ENCODE measurements at places on chromosomes 7 and 10. TPM values are rescaled to one million over a fixed set of nuclear protein-coding genes. Genes with fewer than 3 reads are reported as not detected.

DNA sequence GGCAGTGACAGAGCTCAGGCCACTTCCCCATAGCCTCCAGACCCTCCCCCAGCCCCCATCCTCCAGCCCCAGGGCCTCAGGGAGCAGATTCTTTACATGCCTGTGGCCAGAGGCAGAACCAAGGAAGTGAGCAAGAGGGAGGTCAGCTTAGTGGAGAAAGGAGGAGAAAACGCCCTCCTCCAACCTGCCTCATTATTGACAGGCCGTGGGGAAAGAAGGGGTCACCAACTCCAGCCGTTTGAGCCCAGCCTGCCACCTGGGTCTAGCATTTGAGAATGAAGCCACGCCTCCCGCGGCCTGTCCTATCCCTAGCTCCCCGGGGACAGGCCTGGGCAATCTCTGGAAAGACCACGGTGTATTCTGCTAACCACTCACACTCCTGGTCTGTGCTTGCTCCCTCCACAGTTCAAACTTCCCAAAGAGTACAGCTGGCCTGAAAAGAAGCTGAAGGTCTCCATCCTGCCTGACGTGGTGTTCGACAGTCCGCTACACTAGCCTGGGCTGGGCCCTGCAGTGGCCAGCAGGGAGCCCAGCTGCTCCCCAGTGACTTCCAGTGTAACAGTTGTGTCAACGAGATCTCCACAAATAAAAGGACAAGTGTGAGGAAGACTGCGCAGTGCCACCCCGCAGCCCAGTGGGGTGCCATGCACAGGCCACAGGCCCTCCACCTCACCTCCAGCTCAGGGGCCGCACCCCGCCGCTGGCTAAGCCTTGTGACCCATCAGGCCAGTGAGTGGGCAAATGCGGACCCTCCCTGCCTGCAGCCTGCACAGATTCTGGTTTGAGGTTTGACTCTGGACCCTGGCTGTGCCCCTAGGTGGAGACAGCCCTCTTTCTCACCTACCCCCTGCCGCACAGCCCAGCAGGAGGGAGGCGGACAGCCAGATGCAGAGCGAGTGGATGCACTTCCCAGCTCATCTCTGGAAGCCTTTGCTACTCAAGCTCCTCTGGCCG, 14.3 kb upstream of the TRIM8 start:
- no peak for DNase-seq

- no peak for DNase-seq
Measured at GRCh38 chr10:121864653-121865052, 63.2 kb downstream of the ATE1 start.

DNA sequence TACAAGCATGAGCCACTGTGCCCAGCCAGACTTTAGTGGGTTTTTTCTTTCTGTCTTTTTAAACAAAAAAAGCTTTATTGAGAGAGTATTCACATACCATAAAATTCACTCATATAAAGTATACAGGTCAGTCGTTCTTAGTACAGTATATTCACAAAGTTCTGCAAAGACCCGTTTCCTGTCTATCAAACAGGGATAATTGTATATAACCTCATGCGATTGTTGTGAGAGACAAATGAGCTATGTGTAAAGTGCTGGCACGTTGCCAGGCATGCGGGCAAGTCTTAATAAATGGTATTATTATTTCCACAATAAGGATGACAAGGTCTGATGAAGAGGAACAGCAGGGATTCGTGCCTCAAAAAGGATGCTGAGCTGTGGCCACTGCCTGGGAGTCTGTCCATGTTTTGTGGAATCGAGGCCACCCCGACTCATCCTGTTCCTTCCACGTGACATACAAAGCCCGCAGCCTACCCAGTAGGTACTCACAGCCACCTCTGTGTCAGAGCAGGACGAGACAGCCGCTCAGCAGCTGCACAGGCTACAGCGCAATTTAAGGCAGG, 51.6 kb downstream of the SMKR1 start:
- DNase-seq = no peak

GRCh38 chr10:88059190-88059589, 195.8 kb downstream of the PTEN start:
- DNase-seq = no peak

GRCh38 chr10:35035606-35036005, 54.5 kb downstream of the CUL2 start:
- no peak for DNase-seq

DNA sequence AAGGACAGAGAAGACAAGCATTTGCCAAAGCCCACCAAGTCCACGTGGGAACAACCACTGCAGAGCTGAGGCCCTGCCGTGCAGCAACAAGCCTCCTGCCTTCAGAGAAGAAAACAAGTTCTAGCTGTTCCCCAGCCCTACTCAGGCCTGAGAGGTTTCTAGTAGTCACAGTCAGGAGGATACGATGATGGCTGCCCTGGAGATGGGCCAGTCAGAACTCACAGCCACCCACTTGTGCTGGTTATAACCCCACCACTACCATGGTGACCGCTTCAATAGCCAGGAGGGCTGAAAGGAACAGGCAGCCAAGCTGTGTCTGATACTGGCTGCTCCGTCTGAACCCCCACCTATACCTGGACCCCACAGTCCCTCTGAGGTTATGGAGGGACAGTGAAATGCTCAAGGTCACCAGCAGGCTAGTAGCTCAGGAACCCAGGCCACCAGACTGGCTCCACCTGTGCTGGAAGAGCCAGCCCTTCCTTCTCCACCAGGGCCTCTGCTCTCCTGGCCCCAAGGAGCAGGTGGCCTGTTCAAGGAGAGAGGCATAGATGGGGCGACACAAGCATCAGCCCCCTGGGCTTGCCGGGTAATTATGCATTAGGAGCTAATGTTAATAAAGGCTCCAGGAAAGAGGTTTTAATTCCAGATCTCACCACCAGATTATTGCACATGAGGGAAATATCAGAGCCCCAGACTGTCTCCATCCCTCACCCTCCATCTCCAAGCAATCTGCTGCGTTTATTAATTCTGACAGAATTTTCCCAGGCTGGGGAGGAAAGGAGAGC, 125.8 kb upstream of the PCBD1 start:
- no peak for DNase-seq

DNA sequence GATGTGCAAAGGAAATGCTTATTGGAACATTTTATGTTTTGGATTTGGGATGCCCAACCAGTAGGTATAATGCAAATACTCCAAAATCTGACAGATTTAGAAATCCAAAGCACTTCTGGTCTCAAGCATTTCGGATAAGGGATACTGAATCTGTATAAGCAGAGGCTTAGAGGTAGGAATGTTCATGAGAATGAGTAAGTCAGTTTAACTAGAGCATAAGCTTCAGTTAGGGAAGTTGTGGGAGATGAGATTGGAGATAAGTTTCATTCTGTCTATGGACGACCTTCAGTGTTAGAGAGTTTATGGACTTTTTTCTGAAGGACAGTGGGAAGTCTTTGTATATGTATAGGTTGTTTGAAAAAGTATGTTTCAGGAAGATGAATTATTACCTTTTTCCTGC, 10.4 kb downstream of the TAX1BP1 start:
- DNase-seq = no peak

DNA sequence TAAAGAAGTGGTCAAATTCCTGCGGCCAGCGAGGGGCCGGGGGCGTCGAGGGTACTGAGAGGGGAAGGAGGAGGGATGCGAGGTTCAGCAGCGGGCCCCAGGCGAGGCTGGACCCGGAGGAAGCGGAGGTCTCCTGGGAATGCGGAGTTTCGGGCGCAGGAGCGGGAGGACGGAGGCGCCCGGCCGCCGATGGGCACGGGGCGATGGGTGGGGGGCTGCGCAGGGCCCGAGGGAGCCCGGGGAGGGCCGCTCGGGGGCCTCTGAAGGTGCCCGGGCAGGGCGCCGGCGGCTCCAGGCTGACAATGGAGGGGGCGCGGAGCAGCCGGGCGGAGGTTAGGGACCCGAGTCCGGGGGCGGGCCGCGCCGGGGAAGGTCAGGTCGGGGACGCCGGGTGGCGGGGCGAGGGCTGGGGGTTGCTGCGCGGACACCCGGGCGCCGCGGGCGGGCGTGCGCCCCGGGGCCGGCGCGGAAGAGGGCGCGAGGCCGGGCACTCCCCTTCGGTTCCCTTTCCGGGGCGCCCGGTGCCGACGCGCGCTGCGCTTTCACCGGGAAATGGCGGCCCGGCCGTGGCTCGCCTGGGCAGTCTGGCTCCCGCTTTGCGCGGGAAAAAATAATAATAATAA, 683 bp downstream of the MACROH2A2 start:
- DNase-seq = no peak

DNA sequence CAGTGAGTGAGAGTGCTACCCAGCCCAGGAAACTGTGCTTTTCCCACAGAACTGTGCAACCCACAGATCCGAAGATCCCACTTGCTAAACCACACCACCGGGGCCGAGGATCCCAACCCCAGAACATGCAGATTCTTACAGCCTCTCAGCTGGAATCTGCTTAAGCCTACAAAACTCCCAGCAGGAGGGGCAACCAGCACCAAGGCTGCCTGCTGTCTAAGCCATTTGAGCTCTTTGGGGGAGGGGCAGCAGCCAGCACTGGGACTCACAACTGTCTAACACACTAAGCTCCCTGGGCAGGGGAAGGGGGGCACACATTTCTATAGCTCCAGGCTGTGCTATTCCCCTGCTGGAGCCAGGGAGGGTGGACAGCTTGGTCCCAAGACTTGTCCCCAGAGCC, 529.9 kb downstream of the XPNPEP1 start:
- DNase-seq = no peak

- DNase-seq = no peak
Measured at GRCh38 chr7:17304926-17305325, 6.5 kb downstream of the AHR start.

Gene PKD2L1
- 0.14 TPM for total RNA-seq

Gene PLEKHA8
- total RNA-seq = 16.4 TPM

Gene FEZF1
- total RNA-seq = not detected

Gene SPDYE18
- not detected for total RNA-seq

Gene PURB
- 18.3 TPM for total RNA-seq
